Activated CD4-positive, alpha-beta memory T cell treated with anti-CD3 and anti-CD28 coated beads for 36 hours (primary cell): ENCODE measurements at places on chromosomes 1 and 21. TPM values are rescaled to one million over a fixed set of nuclear protein-coding genes. Genes with fewer than 3 reads are reported as not detected.

The BEND5 gene
- total RNA-seq: 2.5 TPM

The PLA2G2F gene
- total RNA-seq: not detected

The C1QB gene
- not detected for total RNA-seq

The S1PR1 gene
- 140 TPM for total RNA-seq

GRCh38 chr1:15667362-15667761 lies 16.8 kb upstream of the PLEKHM2 start:
- no peak for DNase-seq

DNA sequence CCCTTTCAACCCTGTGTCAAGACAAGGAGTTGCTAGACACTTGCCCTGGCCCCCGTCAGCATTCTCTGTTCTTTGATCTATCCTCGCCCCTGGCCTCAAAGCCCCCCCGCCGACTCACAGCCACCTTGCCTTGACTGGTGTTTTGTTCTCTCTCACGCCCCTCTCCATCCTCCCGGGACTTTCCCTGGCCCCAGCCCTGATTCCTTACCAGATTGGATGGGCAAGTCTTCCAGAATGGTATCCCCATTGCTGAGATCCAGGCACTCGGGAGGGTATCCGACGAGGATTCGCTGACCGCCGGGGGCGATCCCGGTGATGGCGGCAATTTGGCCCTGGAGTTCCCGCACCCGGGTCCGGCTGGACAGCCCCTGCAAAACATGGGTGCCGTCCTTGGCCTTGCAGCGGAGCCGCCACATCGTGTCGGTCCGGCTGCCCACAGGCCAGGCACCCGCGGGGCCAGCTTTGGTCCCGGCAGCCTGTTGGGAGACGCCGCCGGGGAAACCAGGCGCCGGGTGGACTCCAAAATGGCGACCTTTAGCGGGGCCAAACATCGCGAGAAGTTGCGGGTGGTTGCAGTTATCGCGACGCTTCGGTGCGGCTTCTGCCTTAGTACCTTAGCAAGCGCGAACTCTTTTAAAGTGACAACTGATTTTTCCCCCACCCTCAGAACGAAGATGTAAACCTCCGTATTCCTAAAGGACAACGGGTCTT lies 373 bp downstream of the YOD1 start:
- peak; percentile 94 for DNase-seq

The KLHDC9 gene
- 1.2 TPM for total RNA-seq

The GBP7 gene
- not detected for total RNA-seq

DNA sequence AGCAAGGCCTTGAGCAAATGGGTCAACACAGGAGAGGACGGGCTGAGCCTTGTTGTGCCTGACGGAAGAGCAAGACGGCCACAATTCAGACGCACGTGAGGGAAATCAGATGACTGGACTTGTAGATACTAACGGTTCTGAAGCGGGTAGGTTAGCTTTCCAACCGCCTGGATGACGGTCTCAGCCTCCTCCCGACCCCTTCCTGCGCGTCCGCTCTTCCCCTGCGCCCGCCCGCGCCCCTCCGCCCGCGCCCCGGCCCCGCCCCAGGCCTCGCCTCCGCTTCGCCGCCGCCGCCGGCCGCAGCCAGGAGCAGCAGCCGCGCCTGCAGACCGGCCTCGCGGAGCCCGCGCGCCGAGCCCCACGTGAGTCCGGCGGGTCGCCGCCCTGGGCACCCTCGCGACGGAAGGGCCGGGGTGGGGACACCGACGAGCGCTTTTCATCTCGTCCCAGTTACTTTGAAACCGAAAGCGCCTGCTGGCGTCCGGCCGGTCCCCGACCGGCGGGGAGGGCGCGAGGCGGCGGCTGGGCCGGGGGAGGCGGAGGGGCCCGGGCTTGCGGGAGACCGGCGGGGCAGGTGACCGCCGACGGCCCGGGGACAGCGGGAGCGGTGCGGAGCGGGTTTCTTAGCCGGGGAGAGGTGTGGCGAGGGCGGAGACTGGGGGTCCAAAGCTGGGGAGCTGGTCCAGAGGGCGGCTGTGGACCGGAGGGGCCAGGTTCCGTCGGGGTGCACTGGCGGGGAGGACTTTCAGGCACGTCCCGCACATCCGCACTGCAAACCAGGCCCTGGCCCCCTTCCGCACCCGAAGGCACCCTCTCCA lies at the start of gene TRAF5:
Gene TRAF5, plus strand, starts transcription at position 306 of the 818 bp plus-strand sequence. CDS start 26,407 bp downstream, outside the sequence.
- peak; percentile 64 for DNase-seq

The SPRR2G gene
- not detected for total RNA-seq

The SEMA6C gene
- 2.5 TPM for total RNA-seq

- DNase-seq: no peak
These were observed 18.9 kb downstream of the TNNT2 start for GRCh38 chr1:201358596-201358995.

DNA sequence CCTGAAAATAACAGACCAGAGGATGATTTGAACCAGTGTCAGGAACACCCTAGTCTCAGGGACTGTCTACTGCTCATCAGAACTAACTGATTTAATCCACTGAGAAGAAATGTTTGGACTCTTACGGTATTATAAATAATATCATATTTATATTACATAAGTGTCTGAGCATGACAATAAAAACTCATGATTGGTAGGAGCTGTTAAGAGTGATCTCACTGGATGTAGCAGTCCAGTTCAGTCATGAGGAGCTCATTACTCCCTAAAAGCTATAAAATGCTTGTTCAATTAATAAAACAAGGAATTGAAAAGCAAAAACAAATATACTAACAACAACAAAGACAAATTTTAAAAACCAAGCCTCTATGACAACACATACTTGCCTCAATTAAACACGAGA lies 68.8 kb upstream of the BCL9 start:
- DNase-seq: no peak

- DNase-seq: no peak
These were observed 13.6 kb downstream of the DIP2A start for GRCh38 chr21:46472246-46472645.

The KRTAP19-3 gene
- total RNA-seq: not detected

- DNase-seq: no peak
These were observed 43.2 kb downstream of the C1orf198 start for GRCh38 chr1:230824919-230825721.

The ZNF593OS gene
- not detected for total RNA-seq

The PYHIN1 gene
- 12.2 TPM for total RNA-seq

DNA sequence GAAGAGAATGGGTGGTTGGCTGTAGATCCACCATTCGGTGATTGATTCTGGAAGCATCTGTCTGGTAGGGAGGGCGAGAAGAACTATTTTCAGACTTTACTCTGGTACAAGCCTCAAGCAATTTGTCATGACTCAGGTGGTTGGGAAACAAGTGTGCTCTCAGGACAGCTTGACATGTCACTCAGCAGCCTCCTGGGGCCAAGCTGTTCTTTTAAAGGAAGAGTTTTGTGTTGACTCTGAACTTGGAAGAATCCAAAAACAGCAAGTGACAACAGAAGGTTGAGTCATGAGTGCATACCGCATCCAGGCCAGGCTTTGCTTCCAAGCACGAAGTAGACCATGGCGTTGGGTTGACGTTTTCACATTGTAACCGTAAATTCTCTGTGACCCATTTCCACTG lies 65.9 kb downstream of the CLIC6 start:
- DNase-seq: no peak

DNA sequence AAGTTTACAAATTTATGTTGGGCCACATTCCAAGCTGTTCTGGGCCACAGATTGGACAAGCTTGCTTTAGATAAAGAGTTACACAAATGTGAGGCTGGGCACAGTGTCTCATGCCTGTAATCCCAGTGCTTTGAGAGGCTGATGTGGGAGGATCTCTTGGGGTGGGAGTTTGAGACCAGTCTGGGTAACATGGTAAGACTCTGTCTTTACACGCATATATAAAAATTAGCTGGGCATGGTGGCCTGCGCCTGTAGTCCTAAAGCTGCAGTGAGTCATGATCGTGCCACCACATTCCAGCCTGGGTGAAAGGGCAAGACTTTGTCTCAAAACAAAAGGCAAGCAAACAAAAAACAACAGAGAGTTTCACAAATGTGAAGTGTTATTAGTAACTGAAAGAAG lies 5.9 kb upstream of the VCAM1 start:
- DNase-seq: no peak

The GPR25 gene
- total RNA-seq: not detected

DNA sequence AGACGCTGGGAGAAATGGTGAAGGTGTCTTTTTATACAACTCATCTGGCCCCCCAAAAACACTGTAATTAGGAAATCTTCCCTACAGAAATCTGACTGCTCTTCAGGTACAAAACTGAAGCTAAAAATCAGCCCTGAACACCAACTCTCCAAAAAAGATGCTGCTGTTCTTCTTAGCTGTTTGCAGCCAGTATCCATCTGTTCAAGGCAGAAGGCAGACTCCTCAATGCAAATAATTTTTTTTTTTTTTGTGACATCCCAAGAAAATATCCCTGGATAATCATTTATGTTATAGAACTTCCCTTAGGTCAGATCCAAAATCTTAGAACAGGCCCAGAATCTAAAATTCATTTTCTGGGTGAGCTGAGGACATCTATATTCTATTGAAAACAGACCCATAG lies 36.5 kb downstream of the TRIT1 start:
- DNase-seq: no peak

DNA sequence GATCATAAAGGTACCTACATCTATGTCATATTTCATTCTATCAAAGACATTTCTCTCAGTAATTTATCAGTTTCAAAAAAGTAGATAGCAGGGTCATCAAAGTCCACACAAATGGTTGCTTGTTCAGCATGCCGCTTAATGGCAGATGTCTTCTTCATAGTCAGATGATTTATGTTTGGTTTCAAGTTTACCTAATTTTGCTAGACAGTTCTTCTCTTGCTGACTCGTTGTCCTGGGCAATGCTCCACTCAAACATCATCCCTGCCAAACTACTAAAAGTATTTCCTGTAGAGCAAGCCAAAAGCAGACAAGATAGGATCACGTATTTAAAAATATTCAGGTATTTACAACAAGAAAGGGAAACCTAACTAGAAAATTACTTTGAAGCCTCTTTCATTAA lies 13.6 kb downstream of the NUP210L start:
- DNase-seq: no peak

The UCK2 gene
- 60.1 TPM for total RNA-seq

The RBM11 gene
- total RNA-seq: 1.5 TPM

The OR10J5 gene
- total RNA-seq: not detected

DNA sequence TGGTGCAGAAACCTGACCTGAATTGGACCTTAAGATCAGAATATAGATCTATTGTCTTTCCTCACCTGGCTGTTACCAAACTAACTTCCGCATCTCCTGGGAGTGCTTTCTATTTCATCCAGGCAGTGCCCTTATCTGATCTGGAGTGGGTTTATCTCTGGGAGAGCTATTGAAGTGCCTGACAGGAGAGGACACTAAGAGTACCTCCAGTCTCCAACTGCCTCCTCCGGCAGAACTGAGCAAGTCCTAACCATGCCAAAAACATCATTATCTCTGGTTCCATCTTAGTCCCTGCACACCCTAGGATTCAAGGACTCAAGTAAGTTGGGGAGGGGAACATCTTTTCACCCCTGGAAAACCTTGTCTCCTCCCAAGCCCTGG lies 12.4 kb upstream of the KCNJ15 start:
- no peak for DNase-seq

DNA sequence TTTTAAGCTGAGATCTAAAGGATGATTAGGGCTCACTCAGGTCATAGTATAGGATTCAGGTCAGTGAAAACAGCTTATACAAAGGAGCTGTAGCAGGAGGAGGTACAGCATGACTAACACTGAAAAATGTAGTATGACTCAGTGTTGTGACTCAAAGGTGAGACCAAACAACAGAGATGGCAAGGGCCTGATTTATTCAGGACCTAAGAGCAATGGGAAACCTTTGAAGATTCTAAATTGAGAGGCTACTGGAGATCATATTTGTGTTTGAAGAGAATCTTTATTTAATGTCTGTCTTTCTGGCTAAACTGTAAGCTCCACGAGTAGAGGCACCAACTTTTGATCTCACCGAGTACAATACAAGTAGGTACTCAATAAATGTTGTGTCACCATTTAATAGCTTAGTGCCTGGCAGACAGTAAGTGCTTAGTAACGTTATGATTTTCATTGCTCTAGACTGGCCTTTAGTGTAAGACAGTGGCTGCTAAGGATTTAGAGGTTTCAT lies 43.5 kb downstream of the PRKAA2 start:
- DNase-seq: no peak
